ENCODE measurements at places on chromosomes 5 and 9. TPM values are rescaled to one million over a fixed set of nuclear protein-coding genes. Genes with fewer than 3 reads are reported as not detected.

GRCh38 chr9:137499416-137499815, 40.3 kb upstream of the NSMF start:
- DNase-seq, result no peak

GRCh38 chr9:84694248-84694647, 24.7 kb downstream of the NTRK2 start:
- no peak for DNase-seq

Gene FBN2
- 105 TPM for polyA plus RNA-seq

Gene LEAP2
- 2.5 TPM for polyA plus RNA-seq

Gene NTRK2
- 95.7 TPM for polyA plus RNA-seq

Gene CDC20B
- polyA plus RNA-seq, result 0.40 TPM
